A549 treated with CORT108297 at 1 μM for 4 hours (cell line): ENCODE measurements at places on chromosomes 16 and 17. TPM values are rescaled to one million over a fixed set of nuclear protein-coding genes. Genes with fewer than 3 reads are reported as not detected.

The MYH8 gene
- not detected in 5 replicates for total RNA-seq

The MEOX1 gene
- total RNA-seq, result not detected in 5 replicates

The HSPB9 gene
- not detected in 5 replicates for total RNA-seq

The PDXDC1 gene
- total RNA-seq, result 58.8 to 71.8 TPM (median 65.9 TPM) in 5 replicates

The RASL10B gene
- total RNA-seq, result 0.07 to 0.15 TPM (median 0.11 TPM) in 5 replicates

The SNRNP25 gene
- 60.7 to 80.1 TPM (median 75.4 TPM) in 5 replicates for total RNA-seq

The SLC5A11 gene
- total RNA-seq, result 0.31 to 0.69 TPM (median 0.46 TPM) in 5 replicates

The RGS9 gene
- total RNA-seq, result 6.0 to 7.4 TPM (median 6.0 TPM) in 5 replicates

The EXOSC6 gene
- total RNA-seq, result 12.8 to 16.0 TPM (median 14.9 TPM) in 5 replicates

The GAN gene
- total RNA-seq, result 2.3 to 3.3 TPM (median 2.5 TPM) in 5 replicates

The NPIPB6 gene
- total RNA-seq, result 1.7 to 3.0 TPM (median 2.0 TPM) in 5 replicates

The TEX14 gene
- total RNA-seq, result 0.07 to 0.16 TPM (median 0.15 TPM) in 5 replicates

The CDRT15L2 gene
- not detected in 5 replicates for total RNA-seq

The BCO1 gene
- total RNA-seq, result 0.94 to 1.1 TPM (median 1.0 TPM) in 5 replicates

The FOXN1 gene
- total RNA-seq, result 0.02 to 0.06 TPM (median 0.04 TPM) in 4 of 5 replicates, not detected in the other

The POLR2A gene
- total RNA-seq, result 65.7 to 84.9 TPM (median 82.6 TPM) in 5 replicates

The FA2H gene
- total RNA-seq, result 30.1 to 36.2 TPM (median 33.5 TPM) in 5 replicates

The TEDC2 gene
- 19.1 to 26.3 TPM (median 22.0 TPM) in 5 replicates for total RNA-seq

The KRT33B gene
- total RNA-seq, result 0.09 to 0.10 TPM (median 0.10 TPM) in 3 of 5 replicates, not detected in the others

The SLC47A1 gene
- 23.1 to 25.2 TPM (median 24.0 TPM) in 5 replicates for total RNA-seq

The C16orf92 gene
- not detected in 5 replicates for total RNA-seq

The CLEC10A gene
- not detected in 5 replicates for total RNA-seq

The ABCC11 gene
- total RNA-seq, result 0.06 to 0.24 TPM (median 0.20 TPM) in 4 of 5 replicates, not detected in the other

The ARSG gene
- 1.1 to 2.5 TPM (median 1.6 TPM) in 5 replicates for total RNA-seq

The MILR1 gene
- 1.3 to 2.4 TPM (median 2.0 TPM) in 5 replicates for total RNA-seq

The FMNL1 gene
- total RNA-seq, result 36.8 to 42.9 TPM (median 38.4 TPM) in 5 replicates

The C16orf46 gene
- 0.59 to 1.5 TPM (median 0.72 TPM) in 5 replicates for total RNA-seq

The TBX2 gene
- total RNA-seq, result 4.5 to 7.6 TPM (median 7.0 TPM) in 5 replicates

The TP53TG3 gene
- 0.39 to 1.1 TPM (median 0.60 TPM) in 5 replicates for total RNA-seq

The CCL1 gene
- not detected in 5 replicates for total RNA-seq

The GP2 gene
- total RNA-seq, result not detected in 5 replicates

The GJD3 gene
- total RNA-seq, result 0.31 to 1.2 TPM (median 0.92 TPM) in 5 replicates

The IGFBP4 gene
- 2,114 to 2,923 TPM (median 2,705 TPM) in 5 replicates for total RNA-seq

The HOXB6 gene
- total RNA-seq, result 4.2 to 6.5 TPM (median 6.2 TPM) in 5 replicates

The KRT9 gene
- not detected in 5 replicates for total RNA-seq

The KRT27 gene
- not detected in 5 replicates for total RNA-seq

The BLTP2 gene
- 51.4 to 78.0 TPM (median 62.9 TPM) in 5 replicates for total RNA-seq
